ENCODE measurements at places on chromosomes 6 and 20.

DNA sequence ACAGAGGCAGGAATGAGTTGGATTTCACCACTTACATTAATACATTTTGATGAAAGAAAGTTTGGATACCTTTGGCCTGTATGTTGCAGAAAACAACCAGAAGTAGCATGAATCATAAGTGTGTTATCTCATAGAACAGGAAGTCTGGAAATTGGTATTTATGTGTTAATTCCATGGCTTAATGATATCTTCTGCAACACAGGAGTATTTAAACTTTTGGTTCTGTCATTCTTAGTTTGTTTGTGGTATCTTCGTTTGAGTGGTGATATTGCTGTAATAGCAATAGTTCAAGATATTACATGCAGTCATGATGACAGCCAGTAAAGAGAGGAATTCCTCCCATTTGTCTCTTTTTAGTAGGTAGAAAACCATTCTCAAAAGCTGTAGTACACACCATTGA lies 177.3 kb downstream of the CDKAL1 start:
- DNase-seq, result no peak

- DNase-seq, result no peak
These were observed 245.6 kb downstream of the HIVEP2 start for GRCh38 chr6:142699391-142699790.

DNA sequence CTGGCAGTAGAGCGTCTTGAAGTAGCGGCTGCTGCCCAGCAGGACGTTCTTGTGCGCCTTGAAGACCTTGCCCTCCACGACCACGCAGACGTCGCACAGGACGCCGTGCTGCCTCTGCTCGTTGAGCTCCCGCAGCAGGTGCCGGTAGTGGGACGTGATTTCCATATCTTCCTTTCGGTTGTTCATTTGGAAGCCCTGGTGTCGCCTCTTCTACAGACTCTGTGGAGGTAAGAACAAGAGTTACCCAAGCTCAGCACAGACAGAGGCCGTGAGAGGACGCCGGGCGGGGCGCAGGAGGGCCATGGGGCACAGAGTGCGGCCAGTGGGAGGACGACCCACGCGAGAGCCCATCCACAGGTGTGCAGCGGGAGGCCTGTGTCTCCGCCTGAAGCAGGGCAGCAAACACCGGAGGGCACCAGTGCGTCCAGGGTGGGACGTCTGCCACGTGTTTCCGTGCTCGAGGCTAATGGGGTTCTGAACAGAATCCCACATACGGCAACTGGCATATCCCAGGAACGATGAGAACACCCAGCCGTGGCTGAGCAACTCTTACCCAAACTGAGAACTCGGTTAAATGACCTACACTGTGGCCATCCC lies 40.4 kb downstream of the ZBTB46 start:
- DNase-seq, result no peak

DNA sequence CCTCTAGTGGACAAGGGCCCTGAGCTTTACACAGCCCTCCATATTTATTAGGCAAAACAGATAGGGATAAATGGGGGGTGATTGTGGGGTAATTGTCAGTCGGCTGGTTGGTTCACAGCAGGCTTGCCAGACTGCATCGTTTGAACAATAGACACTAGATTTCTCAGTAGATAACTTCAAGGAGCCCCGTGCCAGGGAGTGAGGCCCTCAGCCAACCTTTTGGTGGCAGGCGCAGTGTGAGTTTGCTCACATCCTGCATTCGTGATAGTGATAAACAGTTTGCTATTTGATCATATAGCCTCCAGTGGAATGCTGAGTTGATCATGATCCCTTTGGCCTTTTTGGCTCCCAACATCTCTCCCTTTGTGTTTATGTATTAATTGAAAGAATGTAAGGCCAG lies 3.6 kb upstream of the ABHD12 start:
- DNase-seq, result no peak

GRCh38 chr20:62051144-62051543 lies 14.5 kb downstream of the TAF4 start:
- no peak for DNase-seq

- DNase-seq, result no peak
These were observed 55.1 kb downstream of the IRF4 start for GRCh38 chr6:446418-447366.

- DNase-seq, result no peak
These were observed 160.3 kb downstream of the EYA2 start for GRCh38 chr20:47054945-47055344.

GRCh38 chr20:46400828-46401477 lies 5.5 kb downstream of the ELMO2 start:
- no peak for DNase-seq

DNA sequence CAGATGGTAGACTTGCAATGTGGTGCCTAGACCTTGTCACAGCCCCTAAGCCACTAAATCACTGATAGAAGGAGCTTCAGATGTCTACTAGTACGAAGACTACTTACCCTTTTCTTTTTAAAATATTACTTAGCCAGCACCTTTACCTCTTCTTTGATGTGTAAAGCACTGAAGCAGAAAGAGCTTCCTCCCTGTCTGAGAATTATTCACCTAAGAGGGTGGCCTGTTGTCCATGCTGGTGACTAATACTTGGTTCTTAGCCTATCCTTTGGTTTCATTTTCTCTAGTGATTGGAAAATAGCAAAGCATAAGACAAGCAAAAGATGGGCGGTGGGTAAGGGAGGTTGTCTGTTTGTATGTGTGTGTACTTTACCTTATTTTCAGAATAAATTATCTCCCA lies 794.6 kb downstream of the TFAP2A start:
- DNase-seq, result no peak

- no peak for DNase-seq
These were observed 96.0 kb downstream of the INSM1 start for GRCh38 chr20:20463933-20464374.

GRCh38 chr6:408599-409102 lies 17.1 kb downstream of the IRF4 start:
- peak; percentile 78 for DNase-seq

- no peak for DNase-seq
These were observed 34.8 kb downstream of the HFE start for GRCh38 chr6:26122005-26122388.

DNA sequence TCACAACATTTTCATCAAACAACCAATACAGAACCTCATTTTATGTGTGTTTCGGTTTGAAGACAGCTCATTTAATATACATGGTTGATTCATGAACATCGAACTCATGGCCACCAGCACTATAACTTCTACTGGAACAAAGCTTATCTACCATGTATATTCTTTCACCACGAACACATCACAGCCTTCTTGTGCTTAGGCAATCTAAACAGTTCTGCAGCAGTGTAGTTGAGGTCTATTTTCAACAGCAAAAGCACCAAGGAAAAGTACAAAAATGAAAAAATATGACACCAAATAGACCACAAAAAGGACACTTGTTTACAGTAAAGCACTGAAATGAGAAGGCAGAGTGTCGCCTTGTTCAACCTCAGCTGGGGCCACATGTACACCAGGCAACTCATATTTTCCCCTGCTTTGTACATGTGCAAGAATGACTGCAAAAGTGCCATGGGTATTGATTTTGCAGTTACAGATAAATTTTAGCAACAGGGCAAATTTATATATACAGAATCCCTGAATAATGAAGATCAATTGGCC lies 25.8 kb upstream of the KCNK5 start:
- no peak for DNase-seq

DNA sequence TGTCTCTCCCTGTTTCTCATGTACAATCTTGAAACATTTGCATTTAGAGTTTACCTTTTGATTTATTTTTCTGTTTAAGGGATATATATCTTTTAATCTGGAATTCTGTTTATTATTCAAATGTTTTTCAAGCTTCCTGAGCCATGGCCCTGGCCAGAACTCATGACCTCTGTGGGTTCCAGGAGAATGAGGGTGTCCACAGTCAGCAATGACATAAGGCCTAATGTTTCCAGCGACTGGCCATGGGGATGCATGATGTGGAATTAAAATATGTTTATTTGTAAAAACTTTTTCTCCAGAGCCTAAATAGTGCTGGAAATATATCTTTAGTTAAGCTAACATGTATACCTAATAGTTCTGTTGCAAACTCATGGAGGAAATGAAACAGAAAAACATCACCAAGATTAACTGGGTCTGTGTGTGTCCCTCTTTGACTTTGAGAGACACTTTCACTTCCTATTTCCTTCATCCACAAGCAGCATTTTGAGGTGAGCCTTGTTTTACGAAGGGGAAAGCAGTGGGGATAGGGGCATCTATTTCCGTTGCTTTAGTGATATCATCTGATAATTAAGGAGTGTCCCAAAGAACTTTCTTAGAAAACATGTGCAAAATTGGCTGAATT lies 87.6 kb downstream of the SMOC2 start:
- DNase-seq, result no peak

- no peak for DNase-seq
These were observed 94.7 kb upstream of the NXT1 start for GRCh38 chr20:23255716-23256385.

Measured in NCI-H2227 treated with DMSO at 0.1 percent for 48 hours (cell line).